ENCODE measurements at places on chromosomes 7 and 10.
A peak's percentile ranks its signal among the peaks of the same experiment; 100 is the strongest.

DNA sequence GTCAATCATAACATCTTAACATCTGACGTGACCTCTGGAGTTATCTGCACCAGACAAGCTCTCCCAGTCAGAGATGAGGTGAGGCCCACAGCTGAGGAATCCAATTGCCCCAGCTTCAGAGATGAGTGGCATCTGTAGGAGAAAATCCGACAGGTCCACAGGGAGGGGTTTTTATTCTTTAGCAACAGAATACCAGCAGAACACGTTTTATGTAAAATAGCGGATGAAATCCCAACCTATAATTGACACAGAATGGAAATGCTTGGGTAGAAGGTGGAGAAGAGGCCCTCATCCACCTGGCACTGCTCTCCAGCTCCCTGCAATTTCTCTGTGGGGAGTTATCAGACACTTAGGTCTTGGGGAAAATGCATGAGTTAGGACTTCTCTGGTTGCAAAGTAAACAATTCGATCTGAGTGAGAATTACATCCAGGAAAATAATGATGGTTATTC lies 144.2 kb upstream of the NRP1 start:
- no peak for DNase-seq

GRCh38 chr10:71850021-71850742 lies 869 bp downstream of the PSAP start:
- DNase-seq: no peak

GRCh38 chr7:33720870-33721269 lies 184.5 kb upstream of the BMPER start:
- no peak for DNase-seq

DNA sequence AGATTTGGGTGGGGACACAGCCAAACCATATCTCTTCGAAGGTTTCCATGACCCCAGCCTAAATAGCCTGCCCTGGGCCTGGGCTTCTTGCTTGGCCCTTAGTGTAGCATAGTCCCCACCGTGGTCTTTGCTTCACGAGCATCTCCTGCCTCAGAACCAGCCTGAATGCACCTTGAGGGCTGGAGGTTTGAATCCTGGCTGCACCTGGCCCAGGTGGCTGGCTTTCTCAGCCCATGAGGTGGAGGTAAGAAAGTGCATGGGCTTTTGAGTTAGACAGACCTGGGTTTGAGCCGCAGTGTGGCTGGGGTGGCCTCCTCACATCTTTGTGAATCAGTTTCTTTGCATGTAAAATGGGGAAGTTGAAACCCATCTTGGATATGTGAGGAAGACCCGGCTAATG lies 24.2 kb upstream of the PCBD1 start:
- no peak for DNase-seq

- peak; percentile 17 for DNase-seq
Measured at GRCh38 chr7:3399858-3400257, 98.8 kb downstream of the SDK1 start.

DNA sequence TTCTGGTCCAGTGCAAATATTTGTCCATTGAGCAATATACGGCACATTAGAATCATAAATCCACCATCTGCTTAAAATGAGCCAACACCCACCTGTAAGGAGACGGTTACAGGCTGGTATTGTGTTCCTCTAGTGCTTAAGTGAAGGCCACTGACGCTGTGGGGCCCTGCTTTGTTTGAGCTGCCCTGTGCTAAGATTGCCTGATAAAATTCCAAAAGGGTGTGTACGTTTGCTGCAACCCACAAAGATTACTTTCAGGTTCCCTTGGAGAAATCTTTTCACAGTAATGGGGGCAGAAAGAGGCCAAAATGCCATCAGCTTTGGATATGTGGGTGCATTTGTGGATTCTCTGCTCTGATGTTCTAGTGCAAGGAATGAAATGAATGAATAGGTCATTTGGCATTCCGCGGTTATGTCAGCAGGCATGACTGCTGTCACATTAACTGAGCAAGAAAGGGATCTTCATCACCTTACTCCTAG lies 34.4 kb downstream of the AGR3 start:
- DNase-seq: peak; percentile 16

DNA sequence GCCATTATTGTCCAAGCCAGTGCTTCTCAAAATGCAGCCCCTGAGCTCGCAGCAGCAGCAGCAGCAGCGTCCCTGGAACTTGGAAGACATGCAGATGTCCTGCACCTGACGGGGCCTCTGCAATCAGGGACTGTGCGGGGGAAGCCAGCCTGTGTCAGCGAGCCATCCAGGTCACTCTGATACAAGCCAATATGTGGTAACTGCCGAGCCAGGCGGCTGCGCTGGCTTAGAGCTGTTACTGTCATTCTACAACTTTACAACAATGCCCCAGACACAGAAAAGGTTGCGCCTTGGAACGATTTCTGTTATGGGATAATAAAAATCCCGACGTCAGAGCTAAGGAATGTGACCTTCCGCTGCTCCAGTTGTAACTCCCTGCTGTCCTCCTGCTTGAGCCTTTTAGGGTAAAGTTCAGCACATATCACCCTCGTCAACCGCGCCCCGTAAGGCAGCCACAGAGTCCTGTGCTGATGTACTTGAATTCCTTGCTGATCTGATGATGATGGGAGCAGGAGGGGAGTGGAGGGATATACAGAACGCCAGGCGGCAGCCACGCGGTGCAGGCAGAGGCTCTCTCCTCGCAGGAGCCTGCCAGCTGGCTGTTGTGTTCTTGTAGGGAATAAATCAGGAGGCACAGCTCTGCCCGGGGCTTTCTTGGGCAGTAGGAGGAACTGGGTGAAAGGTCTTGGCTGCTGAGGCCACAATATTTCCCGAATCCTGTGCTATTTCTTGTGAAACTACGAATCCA lies 20.0 kb upstream of the CRYGN start:
- DNase-seq: peak; percentile 56

DNA sequence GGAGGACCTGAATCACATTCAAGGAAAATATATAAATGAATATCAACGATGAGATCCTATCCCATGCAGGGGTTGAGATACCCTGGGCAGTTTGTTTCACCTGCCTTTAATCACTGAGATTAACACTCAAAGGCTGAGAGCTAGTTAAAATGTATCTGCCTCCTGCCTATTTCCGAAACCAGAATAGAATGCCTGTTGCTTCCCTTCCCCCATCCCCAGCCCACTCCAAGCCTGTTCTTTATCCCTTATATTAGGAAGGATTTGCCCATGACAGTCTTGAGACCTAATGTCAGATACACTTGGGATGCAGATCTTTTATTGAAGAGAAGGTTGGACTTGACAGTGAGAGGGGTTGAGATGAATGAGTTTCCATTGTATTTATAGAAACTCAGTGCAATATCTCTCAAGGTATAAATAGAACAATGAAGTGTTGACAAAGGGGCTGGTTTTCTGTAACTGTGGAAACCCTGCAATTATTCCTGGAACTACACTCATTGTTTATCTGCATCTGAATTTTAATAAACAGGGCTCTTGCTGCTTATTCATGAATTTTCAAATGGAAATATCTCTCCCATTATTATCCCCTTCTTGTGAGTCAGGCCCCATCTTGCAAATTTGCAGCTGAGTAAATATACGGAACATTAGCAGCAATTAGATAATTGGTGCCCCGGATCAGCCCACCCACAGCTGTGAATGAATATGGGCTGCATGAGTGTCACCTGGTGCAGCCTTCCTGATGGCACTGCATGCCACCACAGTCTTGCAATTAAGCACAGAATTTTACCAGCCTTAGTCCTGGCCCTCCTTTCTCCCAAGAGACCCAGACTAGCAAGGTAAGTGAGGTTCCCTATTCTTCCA lies 66.7 kb downstream of the SORCS3 start:
- DNase-seq: no peak

DNA sequence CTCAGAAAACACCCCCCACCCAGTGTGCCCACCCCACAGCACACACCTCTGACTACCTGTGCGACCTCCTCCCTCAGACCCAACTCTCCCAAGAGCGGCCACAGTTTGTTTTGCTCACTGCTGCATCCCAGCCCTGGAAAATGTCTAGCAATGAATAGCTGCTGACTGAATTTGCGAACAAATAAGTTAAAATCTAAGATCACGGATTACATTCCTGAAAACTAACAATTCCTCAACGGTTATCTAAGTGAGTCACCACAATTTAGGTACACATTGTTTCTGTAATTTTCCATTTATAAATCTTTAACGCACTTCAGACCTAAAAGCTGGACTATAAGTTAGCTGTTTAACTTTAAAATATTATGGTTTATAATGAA lies 235.2 kb downstream of the ZMYND11 start:
- DNase-seq: no peak

DNA sequence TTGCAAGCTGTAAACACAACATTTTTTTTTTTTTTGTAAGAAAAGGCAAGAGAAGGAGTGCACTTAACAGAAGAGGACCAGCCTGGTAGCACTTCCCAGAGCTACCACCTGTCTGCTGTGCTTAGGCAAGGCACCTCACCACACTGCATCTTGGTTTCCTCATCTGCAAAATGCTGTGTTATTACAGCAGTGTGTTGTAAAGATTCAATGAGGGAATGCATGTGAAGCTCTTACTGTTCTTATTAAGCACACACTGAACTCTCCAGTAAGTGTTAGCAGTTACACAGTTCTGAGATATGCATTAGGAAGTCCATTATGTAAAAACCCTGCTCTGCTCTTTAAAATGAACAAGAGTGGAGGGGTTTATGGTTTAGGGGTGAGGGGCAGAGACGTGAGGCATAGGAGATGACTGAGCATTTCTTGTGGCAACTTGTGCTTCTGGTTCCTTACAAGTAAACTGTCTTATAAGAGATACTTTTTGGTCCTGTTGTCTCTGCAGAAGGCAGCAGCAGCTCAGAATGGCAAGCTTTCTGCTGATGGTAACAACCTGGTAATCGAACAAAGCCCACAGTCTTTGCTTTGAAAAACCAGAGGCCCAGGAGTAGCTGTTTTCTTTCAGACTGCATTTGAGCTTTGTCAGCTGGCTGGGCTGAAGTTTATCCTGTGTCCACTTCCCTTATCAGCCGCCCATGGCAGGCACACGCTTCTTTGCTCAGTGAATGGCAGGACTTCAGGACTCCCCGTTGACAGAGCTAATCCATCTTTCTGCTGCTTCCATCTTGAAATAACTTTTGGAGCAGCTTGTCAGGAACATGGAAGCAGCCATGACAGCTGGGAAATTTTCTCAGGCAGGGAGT lies 98.8 kb upstream of the BMPER start:
- no peak for DNase-seq

DNA sequence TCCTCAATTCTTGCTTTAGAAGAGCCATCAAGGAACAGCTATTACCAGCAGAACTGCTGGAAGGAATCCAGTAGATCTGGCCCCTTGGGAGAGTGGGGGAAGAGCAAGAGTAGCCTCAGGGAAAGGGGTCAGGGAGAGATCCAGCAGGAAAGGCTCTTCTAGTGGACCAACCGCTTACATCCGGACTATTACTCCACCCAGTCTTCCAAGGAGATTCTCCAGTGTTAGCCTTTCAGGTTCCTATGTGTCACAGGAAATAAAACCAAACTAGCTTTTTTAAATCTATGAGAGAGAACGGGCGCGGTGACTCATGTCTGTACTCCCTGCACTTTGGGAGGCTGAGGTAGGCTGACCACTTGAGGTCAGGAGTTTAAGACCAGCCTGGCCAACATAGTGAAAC lies 34.3 kb downstream of the TET1 start:
- no peak for DNase-seq

DNA sequence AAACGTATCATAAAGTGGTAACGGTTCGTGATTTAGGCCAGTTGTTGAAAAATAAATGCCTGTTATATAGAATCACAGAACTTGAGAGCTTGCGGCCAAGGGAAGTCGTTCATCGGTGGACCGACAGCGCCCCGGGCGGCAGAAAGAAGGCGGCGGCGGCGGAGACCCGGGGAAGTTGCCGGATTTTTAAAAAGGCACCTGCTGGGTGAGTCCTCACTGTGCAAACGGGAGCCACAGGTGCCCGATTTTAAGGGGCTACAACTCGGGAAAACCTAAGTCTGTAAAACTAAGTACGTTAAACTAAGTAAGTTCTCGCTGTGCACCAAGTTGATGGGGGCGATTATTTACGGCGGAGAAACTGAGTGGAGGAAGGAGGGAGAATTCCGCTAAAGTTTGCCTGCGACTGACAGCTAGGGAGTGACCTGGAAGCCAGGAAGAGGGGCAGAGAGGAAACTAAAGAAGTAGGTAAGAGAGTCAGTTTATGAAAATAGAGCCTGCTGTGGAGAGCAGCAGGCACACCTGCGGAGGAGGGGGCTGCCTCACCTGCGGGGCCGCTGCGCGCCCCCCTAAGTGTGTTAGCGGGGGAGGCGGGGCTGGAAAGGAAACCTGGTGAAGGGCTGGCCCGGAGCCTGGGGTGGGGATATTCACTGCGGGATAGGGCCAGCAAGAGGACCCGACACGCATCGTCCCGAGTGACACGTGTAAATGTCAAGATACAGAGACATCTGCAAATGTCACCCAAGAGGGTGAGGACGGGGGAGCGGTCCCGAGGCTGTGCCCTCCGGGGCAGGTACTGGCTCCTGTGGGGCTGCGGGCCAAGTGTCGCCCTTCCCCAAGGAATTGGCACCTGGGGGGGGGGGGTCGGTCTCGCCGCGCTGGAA lies 996 bp downstream of the ADAM12 start:
- DNase-seq: peak; percentile 24

- no peak for DNase-seq
Measured at GRCh38 chr7:39504963-39505362, 61.2 kb upstream of the YAE1 start.

DNA sequence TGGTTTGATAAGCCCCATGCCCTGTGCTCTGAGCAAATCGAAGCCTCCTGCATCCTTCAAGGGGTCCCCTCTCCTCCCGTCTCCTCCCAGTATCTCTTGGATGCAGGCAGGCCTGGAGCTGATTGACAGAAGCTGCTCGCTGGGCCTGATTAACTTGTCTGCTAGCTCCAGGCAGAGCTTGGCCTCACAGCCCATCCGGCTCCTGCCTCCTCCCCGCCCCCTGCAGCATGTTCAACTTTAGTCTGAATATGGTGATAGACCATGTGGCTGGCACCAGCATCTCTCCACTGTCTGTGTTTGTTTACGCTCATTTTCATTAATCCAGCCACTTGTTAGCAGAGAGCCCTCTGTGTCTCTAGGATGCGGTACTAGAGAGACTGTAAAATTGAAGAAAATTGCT lies 432.2 kb downstream of the DPP6 start:
- DNase-seq: peak; percentile 73

DNA sequence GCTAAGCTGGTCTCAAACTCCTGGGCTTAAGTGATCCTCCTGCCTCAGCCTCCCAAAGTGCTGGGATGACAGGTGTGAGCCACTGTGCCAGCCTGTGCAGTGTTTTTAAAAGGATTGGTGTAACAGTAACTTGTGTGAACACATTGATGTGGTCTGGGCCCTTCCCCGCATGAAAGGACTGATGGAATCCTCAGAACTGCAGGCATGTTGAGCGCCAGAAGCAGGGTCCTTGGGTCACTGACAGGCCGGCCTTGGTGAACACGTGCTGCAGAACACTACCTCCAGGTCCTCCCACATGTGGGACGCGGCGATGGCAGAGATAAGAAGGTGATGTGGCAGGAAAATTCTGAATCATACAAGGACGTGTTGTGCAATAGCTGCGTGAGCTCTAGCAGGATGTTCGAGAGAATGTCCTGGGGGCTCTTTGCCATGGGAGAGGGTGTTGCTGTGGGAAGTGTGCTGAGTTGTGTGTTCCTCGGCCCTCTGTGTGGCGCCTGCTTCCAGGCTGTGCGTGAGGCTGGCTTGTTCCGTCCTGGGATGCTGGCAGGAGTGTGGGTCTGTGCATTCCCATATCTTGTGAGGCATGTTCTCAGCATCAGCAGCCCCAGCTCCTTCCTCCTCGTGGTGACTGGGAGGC lies 68.2 kb downstream of the DNAJB6 start:
- DNase-seq: no peak

Data from NCI-H524 (cell line).